ENCODE measurements at places on chromosomes 6 and 20.
A peak's percentile ranks its signal among the peaks of the same experiment; 100 is the strongest.

DNA sequence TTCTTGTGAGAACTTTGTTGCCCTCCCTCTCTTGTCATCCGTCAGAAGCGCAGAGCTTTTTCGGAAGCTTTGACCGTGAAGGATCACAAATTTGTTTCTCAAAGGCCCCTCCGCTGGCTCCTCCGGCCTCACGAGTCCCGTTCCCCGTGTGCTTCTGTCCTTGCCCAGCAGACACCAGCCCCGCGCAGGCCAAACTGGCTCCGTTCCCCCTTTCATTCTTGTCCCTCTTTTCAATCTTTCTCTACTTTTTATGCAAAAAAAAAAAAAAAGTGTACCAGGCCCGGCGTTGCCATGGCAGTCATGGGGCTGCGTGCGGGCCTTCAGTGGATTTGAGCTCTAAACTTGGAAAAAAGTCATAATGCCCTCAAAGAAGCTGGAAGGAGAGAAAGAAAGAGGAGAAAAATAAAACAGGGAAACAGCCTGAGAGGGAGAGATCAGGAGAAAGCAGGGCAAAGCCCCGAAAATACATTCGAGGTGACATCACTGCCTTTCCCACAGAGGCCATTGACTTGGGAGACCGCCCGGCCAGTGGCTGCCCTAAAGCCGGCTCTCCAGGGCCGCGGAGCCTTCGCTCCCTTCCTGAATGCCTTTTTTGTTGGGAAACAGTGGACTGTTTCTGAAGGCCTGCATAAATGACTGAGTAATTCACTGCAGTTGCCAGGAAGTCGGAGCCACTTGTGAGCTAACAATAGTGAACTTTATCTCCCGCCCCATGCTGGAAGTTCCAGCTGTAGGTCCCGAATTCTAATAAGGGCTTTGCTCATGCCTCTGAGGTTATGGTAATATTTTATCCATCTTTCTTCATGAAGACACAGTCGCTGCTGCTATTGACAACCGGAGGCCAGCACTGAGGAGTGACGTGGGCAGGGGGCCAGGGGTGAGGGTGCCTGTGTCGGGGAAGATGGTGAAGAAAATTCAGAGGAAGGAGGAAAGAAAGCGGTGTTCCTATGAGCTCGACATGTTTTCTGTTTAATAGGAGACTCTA lies 670.9 kb downstream of the QKI start:
- no peak for DNase-seq

DNA sequence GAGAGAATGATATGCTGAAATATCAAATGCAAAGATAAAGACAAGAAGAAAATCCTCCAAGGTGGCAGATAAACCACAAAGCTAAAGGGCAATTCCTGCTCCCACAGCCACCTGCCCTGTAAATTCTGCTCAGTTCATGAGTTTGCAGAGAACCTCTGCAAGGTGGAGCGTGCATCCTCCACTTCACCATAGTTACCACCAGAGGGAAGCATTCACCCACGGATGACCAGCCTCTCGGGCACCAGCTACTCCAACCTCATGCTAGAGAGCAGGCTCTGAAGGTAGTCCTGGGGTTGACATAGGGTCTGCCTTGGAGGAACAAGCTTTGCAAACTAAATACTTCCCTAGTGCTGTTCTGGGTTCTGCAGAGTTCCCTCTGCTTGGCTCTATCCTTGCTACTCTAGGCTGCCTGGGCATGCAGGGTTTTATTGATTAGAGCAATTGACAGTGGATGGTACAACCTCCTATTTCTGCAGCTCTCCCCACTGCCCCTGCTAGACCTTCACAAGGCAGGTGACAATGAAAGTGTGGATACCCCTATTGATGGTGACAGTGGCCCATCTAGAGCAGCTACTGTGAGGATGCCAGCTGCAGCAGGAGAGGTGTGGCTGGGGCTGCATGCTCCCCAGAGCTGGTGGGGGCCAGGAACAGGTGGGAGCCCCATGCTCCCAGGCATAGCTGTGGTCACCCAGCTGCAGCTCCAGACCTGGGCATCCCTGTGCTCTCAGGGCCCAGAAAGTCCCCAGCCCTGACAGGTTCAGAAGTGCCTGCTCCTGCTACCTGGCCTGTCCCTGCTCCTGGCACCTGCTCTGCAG lies 51.1 kb downstream of the GGTLC1 start:
- DNase-seq: peak; percentile 36

DNA sequence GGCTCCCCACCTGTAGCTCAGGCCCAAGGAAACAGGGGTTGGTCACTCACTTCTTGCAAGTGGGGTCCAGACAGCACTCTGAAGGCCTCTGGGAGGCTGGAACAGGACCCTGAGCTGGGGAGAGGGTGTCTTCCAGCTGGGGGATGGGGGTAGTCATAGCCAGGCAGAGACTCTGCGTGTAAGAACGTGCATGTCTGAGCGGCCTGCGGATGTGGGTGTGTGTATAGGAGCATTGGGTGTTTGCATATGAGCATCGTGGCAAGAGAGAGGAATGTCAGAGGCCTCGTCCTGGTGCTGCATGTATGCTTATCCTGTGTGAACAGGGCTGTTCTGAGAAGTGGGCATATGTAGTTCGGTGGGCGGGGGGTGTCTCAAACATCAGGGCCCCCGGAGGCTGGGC lies 12.1 kb downstream of the BPIFB3 start:
- no peak for DNase-seq

- no peak for DNase-seq
These were observed 31.6 kb downstream of the TUBB2B start for GRCh38 chr6:3195695-3196497.

GRCh38 chr6:121780325-121781321 lies 345.2 kb downstream of the GJA1 start:
- DNase-seq: no peak

DNA sequence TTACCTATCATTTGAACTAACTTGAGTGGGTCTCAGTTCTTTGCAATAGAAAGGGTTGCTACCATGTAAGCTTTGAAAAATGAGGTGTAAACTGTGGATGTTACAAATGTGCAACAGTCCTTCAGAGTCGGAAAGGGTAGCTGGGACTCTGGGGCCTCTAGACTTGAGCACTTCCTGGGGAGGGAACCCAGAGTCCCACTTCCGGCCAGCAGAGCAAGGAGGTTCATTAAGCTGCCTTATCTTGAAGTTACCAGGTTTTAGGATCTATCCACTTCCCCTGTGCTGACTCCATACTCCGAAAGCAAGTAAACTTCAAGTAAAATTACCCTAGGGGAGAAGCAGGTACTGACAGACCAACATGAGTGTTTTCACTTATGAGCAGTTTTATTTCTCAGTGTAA lies 9.4 kb downstream of the TRIM10 start:
- DNase-seq: no peak

- no peak for DNase-seq
These were observed 42.2 kb upstream of the SPTLC3 start for GRCh38 chr20:12966468-12967085.

- no peak for DNase-seq
These were observed 569.7 kb upstream of the MARCKS start for GRCh38 chr6:113287396-113287795.

GRCh38 chr20:37713396-37713795 lies 19.6 kb downstream of the CTNNBL1 start:
- DNase-seq: no peak

GRCh38 chr6:109695468-109695867 lies 4.4 kb downstream of the FIG4 start:
- no peak for DNase-seq

DNA sequence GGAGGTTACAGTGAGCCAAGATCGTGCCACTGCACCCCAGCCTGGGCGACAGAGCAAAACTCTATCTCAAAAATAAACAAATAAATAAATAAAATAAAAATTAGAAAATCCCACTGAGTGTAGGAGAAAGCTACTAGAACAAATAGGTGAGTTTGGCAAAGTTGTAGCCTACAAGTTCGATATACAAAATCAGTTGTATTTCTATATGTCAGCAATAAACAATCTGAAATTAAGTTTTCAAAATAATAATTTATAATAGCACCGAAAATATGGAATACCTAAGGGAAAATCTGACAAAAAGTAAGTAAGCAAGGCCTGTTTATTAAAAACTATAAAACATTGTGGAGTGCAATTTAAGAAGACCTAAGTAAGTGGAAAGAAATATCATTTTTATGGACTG lies 5.1 kb upstream of the DEFB118 start:
- DNase-seq: no peak

DNA sequence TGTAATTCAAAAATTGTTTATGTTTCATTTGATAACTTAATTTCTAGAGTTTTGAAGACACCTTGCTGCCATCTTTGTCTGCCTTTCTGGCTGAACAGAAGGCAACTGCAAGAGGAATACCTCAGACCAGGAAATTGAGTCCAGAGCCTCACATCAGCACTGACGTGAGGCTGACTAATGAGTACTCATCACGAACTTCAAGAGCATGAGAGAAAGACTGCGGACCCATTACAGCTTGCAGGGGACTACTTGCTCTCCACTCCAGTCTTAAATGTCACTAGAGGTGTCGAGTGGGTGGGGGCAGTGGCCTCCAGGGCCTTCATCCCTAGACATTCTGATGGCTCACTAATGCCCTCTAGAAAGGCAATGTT lies 109.5 kb upstream of the SSTR4 start:
- no peak for DNase-seq

DNA sequence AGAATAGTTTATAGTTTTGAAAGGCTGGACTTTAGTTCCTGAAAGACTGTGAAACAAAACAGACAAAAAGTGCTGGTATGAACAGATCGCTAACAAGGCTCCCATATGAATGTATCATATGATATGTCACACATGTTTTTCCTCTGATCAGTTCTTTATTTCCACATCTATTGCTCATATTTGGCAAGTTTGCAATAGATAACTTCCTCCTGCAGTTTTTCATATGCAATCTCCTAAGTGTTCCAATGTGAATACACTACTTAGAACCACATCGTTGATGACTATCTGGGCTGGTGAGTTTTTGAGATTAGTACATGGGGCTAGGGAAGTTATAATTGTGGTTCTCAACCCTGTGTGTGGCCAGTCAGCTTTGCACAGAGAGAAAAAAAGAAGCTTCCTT lies 23.1 kb downstream of the CRYBG1 start:
- DNase-seq: no peak

DNA sequence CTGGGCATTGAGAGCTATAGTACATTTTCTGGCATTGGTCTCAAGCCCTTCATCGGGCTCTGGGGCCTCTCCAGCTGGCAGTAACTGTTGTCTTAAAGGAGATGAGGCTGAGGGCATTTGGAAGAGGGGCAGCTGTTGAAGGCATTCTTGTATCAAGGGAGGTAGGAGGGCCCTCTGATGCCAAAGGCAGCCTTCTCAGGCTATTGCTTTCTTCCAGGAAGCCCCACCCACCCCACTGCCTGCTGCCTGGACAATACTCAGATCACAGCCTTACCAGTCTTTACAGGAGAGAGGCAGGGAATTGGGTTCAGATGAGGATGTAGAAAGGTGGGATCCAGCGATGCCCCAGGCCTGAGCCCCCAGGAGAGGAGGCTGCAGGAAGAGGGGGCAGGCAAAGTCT lies 46.0 kb downstream of the CPXM1 start:
- no peak for DNase-seq

DNA sequence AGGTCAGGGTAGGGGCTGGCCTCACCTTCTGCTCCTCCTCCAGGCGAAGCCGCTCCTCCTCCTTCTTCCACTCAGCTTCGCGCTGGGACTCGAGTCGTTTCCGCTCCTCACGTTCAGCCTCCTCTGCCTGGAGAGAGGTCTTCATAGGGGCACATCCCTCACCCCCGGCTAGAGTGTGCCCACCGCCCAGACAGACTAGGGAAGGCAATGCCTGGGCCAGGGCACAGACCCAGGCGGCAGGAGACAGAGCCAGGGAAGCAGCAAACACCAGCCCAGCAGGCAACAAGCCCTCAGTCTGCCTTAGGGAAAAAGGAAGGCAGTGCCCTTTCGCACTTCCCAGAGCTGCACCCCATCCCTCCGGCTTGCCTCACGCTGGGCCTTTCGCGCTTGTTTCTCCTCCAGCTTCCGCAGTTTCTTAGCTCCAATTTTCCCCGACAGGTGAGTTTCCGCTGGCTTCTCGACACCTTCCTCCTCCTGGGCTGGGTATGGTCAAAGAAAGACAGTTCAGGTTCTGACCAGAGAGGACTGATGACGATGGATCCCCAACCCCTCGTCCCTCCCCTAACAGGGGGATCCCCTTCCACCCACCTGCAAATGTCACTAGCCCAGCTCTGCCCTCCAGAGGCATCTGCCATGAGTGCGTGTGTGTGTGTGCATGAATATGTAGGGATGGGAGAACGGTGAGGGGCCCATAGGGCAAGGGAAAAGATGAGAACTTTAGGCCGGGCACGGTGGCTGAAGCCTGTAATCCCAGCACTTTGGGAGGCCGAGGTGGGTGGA lies 4.3 kb downstream of the DDRGK1 start:
- DNase-seq: no peak

- no peak for DNase-seq
These were observed 151.7 kb downstream of the UST start for GRCh38 chr6:148898376-148899014.

DNA sequence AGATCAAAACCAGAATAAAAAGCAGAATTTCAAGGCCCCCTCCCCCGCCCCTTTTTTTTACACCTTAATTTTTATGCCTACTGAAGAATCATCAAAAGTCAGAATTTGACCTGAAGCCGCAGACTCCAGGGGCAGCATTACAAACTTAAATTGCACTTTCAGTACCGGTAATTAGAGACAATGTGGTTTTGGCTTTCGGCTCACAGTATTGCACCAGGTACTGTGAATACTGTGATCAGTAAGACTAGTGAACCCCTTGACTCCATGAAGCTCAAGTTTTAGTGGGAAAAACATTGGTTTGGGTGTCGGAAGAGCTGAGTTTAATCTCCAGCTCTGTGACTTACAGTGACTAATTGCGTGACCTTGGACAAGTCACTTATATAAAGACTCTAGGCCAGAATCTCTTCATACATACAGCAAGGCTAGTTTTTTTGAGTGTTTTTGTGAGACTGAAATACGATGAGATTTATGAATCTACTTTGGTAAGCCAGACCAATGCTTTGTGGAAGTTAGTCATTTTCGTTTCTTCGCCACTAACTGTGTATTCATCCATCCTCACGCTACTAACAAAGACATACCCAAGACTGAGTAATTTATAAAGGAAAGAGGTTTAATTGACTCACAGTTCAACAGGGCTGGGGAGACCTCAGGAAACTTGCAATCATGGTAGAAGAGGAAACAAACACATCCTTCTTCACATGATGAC lies 114.7 kb downstream of the SASH1 start:
- no peak for DNase-seq

- DNase-seq: no peak
These were observed 960 bp downstream of the TNFRSF6B start for GRCh38 chr20:63697357-63697867.

- no peak for DNase-seq
These were observed 192.2 kb downstream of the TBC1D32 start for GRCh38 chr6:121142093-121142492.

DNA sequence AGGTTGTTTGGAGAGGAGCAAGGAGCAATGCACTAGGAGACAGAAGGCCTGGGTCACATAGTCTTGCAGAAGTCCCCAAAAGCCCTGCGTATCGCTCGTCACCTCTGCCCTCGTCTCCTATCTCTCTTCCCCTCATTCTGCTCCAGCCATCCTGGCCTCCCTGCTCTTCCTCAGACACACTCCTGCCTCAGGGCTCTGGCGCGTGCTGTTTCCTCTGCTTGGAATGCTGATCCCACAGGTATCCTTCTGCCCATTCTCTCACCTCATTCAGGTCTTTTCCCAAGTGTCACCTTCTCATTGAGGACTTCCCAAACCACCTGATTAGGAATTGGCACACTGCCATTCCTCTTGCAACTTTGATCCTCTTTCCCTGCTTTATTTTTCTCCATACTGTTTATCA lies 9.0 kb upstream of the SLC2A10 start:
- DNase-seq: no peak

Measured in activated CD4-positive, alpha-beta T cell treated with anti-CD3 and anti-CD28 coated beads for 24 hours (primary cell).